Natural killer cell treated with Interleukin-12 subunit alpha and Interleukin-12 subunit beta and Interleukin-15 and Interleukin-18, amount 100 ng/mL, for 72 hours (primary cell): ENCODE measurements at places on chromosomes 4 and X. TPM values are rescaled to one million over a fixed set of nuclear protein-coding genes. Genes with fewer than 3 reads are reported as not detected.

DNA sequence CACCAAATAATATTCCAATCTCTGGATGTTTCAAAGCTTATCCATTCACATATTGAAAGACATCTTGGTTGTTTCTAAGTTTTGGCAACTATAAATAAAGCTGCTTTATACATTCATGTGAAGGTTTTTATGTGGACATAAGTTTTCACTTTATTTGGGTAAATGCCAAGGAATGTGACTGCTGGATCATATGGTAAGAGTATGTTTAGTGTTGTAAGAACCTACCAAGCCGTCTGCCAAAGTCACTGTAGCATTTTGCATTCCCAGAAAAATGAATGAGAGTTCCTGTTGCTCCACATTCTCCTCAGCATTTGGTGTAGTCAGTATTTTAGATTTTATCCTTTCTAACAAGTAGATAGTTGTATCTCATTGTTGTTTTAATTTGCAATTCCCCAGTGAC is 1047.7 kb downstream of the C4orf33 start:
- H3K27ac ChIP-seq = no peak overlapping the region
- no peaks in the 10 kb centered on the region for H3K4me1 ChIP-seq
- no peak for DNase-seq
- no peaks in the 10 kb centered on the region for H3K27me3 ChIP-seq
- no peak overlapping the region for H3K4me3 ChIP-seq

DNA sequence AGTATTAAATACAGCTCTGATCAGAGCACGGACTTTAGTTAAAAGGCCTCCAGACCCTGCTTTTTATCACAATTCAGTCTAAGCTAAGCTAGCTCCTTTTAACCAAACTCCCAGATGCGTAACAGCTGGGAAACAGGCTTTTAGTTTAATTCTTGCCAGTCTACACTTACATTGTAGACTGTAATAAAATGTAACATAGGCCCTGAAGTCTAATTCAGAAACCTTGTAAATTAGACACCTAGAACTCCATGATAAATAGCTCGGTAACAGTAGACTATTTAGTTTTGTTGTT is 20.1 kb downstream of the FBXO8 start:
- H3K4me3 ChIP-seq = no peak overlapping the region
- DNase-seq = no peak

DNA sequence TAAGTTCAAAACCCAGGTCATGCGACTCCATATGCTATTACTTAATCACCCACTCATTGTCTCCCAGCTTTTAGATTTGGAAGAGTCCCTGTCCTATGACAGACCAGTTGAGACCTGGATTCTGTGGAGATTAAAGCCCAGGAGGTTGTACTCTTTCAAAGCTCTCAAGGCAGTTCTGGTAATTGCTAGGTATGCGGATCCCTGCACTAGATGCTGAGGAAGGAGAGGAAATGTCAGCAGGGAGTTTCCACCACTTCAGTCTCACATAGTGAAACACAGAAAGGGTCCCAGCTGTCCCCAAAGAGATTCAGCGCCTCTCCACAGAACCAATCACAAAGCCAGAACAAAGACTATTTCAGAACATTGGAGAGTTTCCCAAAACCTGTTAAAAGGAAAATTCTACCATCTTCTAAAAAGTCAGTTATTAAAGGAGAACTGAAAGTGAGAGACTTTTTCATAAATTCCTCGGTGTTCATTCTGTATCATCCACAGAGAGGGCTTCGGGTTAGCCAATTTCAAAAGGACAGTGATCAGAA is 53.4 kb downstream of the IRF2 start:
- H3K4me1 ChIP-seq = peaks cover 60% of the 10 kb centered on the region
- peak overlapping the region; percentile 68 for H3K4me3 ChIP-seq
- H3K27ac ChIP-seq = peak overlapping the region; percentile 17

DNA sequence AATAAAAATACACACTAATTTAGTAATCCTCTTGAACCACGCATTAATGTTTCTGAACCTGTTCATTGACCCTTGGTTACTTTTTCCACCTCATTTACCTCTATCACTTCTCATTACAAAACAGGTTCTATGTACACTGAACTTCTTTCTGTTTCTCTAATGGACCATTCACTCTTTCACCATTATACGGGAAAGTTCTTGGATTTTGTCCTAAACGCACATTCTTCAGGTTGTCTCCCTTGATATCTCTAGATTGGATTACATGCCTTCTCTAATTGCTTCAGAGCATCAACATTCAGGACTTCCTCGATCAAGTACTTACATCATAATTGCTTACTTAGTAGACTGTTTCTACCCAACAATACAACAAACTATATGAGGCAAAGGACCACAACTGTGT is 359.4 kb upstream of the FSTL5 start:
- no peak overlapping the region for H3K4me3 ChIP-seq
- H3K4me1 ChIP-seq = no peaks in the 10 kb centered on the region
- no peaks in the 10 kb centered on the region for H3K27me3 ChIP-seq
- no peaks in the 10 kb centered on the region for H3K36me3 ChIP-seq
- H3K27ac ChIP-seq = no peak overlapping the region

DNA sequence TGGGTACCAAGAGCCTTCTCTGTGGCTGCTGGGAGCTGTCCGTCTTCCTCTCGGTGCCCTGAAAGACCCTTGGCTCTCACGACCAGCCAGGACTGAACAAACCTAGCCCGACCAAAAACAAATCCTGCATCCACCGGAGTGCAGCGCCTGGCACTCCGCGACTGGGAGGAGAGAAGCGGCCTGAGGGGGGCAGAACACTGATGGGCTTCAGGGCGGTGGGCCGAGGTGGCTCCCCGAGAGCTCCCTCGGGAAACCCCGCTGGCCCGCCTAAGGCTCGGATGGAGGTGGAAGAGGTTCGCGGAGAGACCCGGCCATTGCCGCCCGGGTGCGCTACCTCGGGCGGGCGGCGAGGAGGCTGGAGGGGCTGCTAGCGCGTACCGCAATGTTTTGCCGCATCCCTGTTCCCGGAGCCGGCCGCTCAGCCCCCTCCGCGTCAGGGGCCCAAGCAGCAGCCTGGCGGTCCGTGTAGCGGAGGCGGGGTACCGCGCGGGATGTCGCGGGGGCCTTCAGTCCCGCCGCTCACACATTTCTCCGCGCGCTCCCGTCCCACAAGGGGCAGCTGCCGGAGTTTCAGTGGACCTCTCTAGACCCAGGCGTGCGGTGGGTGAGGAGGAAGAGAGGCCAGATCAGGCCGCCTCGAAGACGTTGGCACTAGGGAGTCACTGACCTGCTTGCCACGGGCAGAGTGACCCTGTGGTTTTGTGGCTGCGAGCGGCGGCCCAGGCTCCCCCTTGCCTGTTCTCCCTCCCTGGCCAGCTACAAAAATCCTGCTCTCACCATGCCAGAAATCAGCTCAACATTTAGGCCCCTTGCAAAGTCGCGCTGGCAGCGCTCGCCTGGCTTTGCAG is 2.2 kb downstream of the SLITRK4 start:
- H3K4me3 ChIP-seq = no peak overlapping the region
- DNase-seq = no peak
- peaks cover 7% of the 10 kb centered on the region for H3K36me3 ChIP-seq
- H3K27ac ChIP-seq = no peak overlapping the region
- peaks cover 8% of the 10 kb centered on the region for H3K27me3 ChIP-seq

GRCh38 chr4:184962125-184962638 is 56.1 kb upstream of the HELT start:
- H3K27ac ChIP-seq = no peak overlapping the region
- no peak overlapping the region for H3K4me3 ChIP-seq
- peaks cover 12% of the 10 kb centered on the region for H3K27me3 ChIP-seq
- peaks cover 5% of the 10 kb centered on the region for H3K4me1 ChIP-seq
- DNase-seq = no peak

SNCA gene
- total RNA-seq = 19.8 TPM

CCDC120 gene
- 9.0 TPM for total RNA-seq
